NCI-H1417 treated with DMSO at 0.1 percent for 48 hours (cell line): ENCODE measurements at places on chromosomes 13 and 19.

GRCh38 chr13:74641586-74641985, 507.4 kb upstream of the KLF12 start:
- no peak for DNase-seq

- DNase-seq, result no peak
These were observed 3.0 kb downstream of the DPRX start for GRCh38 chr19:53634768-53635167.

DNA sequence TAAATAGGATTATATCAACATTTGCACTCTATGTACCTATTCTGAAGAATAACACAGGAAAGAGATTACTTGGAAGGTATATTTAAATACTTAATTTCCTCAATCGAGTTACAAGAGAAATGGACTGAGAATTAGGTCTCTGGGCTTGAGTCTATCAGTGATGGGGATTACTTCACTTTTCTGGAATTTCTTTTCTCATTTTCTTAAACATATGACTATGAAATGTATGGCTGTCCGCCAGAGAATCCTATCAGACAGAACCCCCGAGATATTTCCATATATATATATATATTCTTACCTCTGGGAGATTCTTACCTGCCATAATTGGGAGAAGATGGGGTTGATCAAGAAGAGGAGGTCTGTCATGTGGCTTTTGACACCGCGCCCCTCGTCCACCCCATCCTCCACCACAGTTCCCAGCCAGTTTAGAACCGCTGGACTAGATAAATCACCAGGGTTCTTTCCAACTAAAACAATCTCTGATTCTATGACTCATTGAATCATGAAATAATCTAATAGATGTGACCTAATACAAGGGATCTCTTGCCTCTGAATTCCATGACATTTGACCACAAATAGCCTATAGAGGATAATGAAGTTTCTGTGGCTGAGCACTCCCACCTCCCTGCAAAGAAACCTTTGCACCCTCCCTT, 231.3 kb downstream of the TBC1D4 start:
- DNase-seq, result no peak

GRCh38 chr19:15902254-15902653, 4.4 kb upstream of the CYP4F2 start:
- DNase-seq, result no peak

GRCh38 chr13:33515146-33515545, 229.6 kb upstream of the STARD13 start:
- DNase-seq, result no peak

GRCh38 chr19:16197188-16197621, 506 bp upstream of the AP1M1 start:
- no peak for DNase-seq
